NCI-H2171 treated with DMSO at 0.1 percent for 48 hours (cell line): ENCODE measurements at places on chromosomes 2 and 18.

DNA sequence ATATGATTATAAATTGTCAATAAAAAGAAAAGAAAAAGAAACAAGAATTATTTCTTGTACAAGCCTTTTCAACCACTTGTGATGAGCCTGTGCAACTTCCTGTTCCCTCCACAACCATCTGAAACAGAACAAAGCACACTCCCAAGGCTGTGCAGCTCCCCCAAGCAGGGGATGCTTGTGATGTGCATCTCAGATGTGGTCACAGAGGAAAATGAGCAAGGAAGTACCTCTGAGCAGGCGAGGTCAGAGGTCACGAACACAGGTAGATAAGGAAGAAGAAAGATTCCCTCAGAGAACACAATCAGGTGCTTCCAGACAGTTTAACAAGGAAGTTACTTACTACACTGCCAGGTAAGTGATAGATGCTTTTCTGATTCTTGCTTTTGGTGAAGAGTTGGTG is 274.8 kb upstream of the SLC39A10 start:
- no peak for DNase-seq

GRCh38 chr18:22069916-22070315 is 99.5 kb upstream of the GATA6 start:
- no peak for DNase-seq

GRCh38 chr18:74689251-74689650 is 91.6 kb downstream of the ZNF407 start:
- DNase-seq = no peak

GRCh38 chr2:42150159-42150558 is 19.0 kb upstream of the EML4 start:
- no peak for DNase-seq

DNA sequence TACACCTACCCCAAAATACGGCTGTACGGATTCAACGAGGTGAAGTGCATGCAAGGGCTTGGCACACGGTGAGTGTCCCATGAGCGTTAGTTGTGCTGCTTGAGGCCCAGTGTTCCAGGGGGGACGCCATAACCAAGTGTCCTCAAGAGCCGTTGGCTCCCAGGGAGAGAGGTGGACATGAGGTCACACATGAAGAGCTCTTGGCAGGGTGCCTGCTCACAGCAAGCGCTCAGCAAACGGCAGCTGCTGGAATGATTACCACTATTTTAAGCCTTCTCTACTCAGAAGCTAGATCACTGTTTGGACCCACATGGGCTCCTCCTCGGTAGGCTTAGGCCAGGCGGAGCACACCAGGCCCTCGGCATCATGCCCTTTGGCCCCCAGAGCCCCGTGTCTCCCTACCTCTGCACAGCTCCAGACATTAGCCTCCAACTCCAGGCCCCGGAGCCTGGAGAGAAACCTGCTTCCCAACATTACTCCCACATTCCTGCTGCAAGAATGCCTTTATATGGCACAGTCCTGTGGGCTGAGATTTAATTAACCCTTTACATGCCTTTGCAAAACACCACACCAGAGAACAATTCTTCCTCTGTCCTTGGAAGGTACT is 68.4 kb upstream of the PPP1CB start:
- peak; percentile 12 for DNase-seq

DNA sequence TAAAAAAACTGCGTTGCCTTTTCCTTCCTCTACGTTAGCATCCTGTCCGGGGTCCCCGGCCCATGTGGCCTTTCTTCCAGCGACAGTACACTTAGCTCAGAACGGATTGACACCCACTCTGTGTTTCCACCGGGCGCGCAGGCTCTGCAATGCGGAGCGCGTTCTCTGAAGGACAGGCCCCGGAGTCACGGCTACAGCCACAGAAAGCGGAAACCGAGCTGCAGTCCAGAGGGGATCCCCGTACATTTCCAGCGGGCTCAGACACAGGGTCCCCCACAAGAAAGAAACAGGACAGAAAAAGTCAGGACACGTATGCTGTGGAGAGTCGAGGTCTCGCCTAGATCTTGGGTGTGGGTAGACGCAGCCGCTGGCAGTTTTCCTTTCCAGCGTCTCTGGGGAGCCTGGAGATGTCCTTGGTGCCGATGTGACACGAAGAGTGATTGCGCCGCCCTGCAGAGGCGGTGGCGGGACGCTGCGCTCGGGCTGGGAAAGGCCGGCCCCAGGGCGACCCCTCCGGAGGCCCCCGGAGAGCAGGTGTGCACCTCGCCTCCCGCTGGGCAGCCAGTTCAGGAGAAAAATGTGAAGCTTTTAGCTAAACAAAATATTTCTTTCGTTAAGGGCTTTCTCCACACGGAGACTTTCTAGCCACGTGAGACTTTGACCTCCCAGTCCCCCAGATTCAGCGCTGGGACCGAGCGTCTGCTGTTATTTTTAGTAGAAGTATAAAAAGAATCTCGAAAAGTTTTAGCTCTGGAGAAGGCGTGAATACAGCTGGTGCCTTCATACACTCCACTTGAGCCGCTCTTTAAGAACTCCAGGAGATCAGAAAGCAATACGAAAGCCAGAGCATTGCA is 1.3 kb upstream of the ACKR3 start:
- no peak for DNase-seq

- DNase-seq = no peak
These were observed 87.0 kb downstream of the EIPR1 start for GRCh38 chr2:3290655-3291054.

DNA sequence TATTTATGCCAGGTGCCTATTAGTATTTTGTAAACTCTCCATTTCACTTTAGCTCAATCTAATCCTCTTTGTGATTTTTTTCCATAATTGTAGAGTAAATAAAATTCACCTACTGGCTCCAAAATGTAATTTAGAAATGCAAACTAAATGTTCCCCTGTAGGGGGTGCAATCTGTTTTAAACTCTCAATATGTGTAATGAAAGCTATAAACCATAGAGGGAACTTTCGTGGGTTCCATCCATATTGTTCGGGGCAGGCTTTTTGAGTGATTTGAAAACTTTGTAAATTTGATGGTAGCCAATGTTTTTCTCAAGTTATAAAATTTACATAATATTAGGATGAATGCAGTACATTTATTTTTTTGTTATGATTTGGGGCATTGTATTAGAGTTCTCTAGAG is 49.4 kb downstream of the TSPYL6 start:
- DNase-seq = peak; percentile 16
